ENCODE measurements at places on chromosomes 13 and 19.

DNA sequence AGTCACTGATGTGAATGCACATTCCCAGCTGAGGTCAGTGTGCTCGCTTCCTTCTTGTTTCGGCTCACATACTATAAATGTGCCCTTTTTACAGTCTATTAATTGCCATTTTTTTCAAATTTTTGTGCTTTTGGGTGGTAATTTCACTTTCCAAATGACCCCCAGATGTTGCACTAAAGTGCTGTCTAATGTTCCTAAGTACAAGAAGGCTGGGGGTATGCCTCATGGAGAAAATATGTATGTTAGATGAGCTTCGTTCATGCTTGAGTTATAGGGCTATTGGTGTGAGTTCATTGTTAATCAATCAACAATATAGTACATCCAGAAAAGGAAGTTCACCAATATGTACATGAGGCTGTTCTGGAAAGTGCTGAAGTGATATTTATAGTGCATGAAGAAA lies 84.7 kb downstream of the KL start:
- no peak for DNase-seq

DNA sequence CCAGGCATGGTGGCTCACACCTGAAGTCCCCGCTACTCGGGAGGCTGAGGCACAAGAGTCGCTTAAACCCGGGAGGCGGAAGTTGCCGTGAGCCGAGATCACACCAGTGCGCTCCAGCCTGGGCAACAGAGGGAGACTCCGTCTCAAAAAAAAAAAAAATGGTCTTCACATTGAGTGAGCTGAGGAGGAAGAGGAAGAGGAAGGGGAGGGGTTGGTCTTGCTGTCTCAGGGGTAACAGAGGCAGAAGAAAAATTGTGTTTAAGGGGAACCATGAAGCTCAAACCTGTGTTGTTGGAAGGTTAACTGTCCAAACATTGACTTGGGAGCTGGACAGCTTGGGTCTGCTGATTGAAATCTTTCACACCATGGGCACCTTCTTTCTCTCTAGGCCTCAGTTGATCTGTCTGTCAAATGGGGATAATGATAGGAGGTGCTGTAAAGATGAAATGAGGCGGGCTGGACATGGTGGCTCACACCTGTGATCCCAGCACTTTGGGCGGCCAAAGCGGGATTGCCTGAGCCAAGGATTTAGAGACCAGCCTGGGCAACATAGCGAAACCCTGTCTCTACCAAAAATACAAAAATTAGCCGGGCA lies 9.8 kb upstream of the SLC44A2 start:
- no peak for DNase-seq

DNA sequence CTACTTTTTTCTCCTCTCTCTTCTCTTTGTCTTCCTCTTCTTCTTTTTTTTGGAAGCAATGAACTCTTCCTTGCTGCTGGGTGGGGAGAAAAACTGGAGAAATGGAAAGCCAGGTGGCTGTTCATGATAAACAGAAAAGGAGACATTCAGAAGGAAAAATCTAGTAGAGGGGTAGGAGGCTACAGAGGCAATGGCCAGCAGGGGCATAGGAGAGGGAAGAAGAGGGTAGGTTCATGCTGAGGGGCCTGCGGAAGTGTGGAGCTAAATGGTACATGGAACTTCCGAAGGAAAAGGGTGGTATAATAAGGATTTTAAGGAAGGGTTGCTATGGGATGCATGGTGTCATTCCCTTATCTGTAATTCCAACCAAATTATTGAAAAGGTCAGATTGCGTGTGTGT lies 17.5 kb upstream of the HS6ST3 start:
- no peak for DNase-seq

- no peak for DNase-seq
Measured at GRCh38 chr13:101556676-101557123, 104.2 kb downstream of the ITGBL1 start.

DNA sequence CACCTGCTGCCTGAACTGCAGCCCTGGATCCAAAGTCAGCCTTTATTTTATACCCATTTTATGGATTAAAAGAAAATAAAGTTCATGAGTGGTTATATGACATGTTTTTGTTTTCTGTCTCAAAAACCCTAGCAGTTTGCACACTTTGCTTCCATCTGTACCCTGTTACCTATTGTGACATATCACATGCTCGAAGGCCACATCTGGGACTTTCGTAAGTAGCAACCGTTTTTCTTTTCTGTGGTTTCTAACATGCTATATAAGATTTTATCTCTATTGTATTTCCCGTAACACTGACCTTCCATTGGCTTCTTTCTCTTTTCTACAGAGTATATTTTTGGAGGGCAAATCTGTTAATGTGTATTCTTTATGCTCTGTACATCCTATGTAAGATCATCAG lies 1007.2 kb downstream of the PCDH9 start:
- no peak for DNase-seq

- peak; percentile 85 for DNase-seq
Measured at GRCh38 chr13:40589285-40590109, 76.9 kb downstream of the FOXO1 start.

GRCh38 chr19:57814505-57815246 lies at the start of gene ZNF552:
TSS of gene ZNF552 (minus strand) at chr19:57814913. CDS start at chr19:57814743, 170 bp downstream.
- peak; percentile 92 for DNase-seq

DNA sequence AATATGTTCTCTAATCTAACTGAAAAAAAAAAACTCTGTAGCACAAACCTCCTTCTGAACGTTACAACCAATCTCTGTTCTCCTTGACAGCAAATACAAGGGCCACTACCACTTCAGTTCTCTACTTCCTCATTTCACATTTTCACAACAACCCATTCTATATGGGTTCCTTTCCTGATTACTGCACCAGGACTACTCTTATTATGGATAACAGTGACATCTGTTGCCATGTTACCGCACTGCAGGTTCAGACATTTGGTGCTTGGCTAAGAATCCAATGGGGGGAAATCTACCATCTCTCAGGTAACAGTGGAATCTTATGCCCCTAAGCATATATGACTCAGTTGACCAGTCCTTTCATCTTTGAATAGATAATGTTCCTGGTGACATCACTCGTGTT lies 11.6 kb upstream of the FPR3 start:
- DNase-seq = peak; percentile 79

DNA sequence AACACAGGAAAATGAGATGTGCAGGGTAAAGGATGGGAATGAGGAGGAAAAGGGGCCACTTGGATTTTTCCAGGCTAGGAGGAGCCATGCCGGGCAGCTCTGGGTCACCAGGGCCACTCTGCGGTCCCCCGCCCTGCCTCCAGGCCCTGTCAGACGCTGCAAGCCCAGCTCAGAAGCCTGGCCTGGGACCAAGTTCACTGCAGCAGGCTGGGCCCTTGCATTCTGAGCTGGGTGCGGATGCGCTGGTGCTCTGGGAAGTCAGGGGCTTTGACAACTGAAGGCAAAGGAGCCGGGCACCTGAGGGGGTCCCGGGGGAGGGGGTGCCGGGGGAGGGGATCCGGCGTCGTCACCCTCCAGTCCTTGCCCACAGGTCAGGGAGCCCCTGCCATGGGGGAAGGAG lies 77.5 kb downstream of the WTIP start:
- no peak for DNase-seq

GRCh38 chr13:57624565-57625435 lies 6.7 kb upstream of the PCDH17 start:
- peak; percentile 69 for DNase-seq
